Bronchus fibroblast of lung (primary cell): ENCODE measurements at places on chromosomes 16 and 17. TPM values are rescaled to one million over a fixed set of nuclear protein-coding genes. Genes with fewer than 3 reads are reported as not detected.

PIRT gene
- total RNA-seq = not detected in 2 replicates

STH gene
- total RNA-seq = not detected in 2 replicates

ST6GALNAC1 gene
- total RNA-seq = not detected in 2 replicates

CHST6 gene
- 1.0 and 2.0 TPM in 2 replicates for total RNA-seq

SLFN14 gene
- not detected in 2 replicates for total RNA-seq

HAPSTR1 gene
- total RNA-seq = 27.1 and 28.2 TPM in 2 replicates

TLCD3B gene
- total RNA-seq = 0.15 and 0.34 TPM in 2 replicates

IKZF3 gene
- not detected in 2 replicates for total RNA-seq

EVPL gene
- not detected in 2 replicates for total RNA-seq

WSCD1 gene
- 3.3 and 4.5 TPM in 2 replicates for total RNA-seq

CDRT15L2 gene
- total RNA-seq = not detected in 2 replicates

NPIPA3 gene
- total RNA-seq = 0.15 and 0.34 TPM in 2 replicates

CES1 gene
- total RNA-seq = 0.50 and 1.9 TPM in 2 replicates

KRT32 gene
- total RNA-seq = not detected in 2 replicates

SLC47A1 gene
- total RNA-seq = 0.15 and 0.34 TPM in 2 replicates

CNGB1 gene
- not detected in 2 replicates for total RNA-seq

AGRP gene
- not detected in 2 replicates for total RNA-seq

LPO gene
- not detected in 2 replicates for total RNA-seq

ZNF385C gene
- not detected in 2 replicates for total RNA-seq

SCGB1C2 gene
- not detected in 2 replicates for total RNA-seq

PRR35 gene
- total RNA-seq = not detected in 2 replicates

C16orf89 gene
- total RNA-seq = 0.15 and 0.17 TPM in 2 replicates

CCDC78 gene
- total RNA-seq = 0.67 and 1.5 TPM in 2 replicates

CCL2 gene
- total RNA-seq = 4.2 and 6.7 TPM in 2 replicates

ADAM11 gene
- total RNA-seq = 0.45 and 0.50 TPM in 2 replicates

MT1A gene
- total RNA-seq = 23.9 and 27.7 TPM in 2 replicates

CHAD gene
- total RNA-seq = not detected in 2 replicates

CCDC40 gene
- total RNA-seq = 1.0 and 2.0 TPM in 2 replicates

PRPSAP2 gene
- 22.9 and 30.9 TPM in 2 replicates for total RNA-seq

GINS2 gene
- total RNA-seq = 34.6 and 35.5 TPM in 2 replicates

FAM171A2 gene
- total RNA-seq = 6.2 and 7.4 TPM in 2 replicates

PRRT2 gene
- 0.67 and 0.89 TPM in 2 replicates for total RNA-seq

ANKFN1 gene
- total RNA-seq = not detected in 2 replicates

TBC1D3K gene
- total RNA-seq = not detected in 2 replicates

LITAFD gene
- not detected in 2 replicates for total RNA-seq

EFCAB5 gene
- not detected in 2 replicates for total RNA-seq
